ENCODE measurements at places on chromosomes 3 and 15. TPM values are rescaled to one million over a fixed set of nuclear protein-coding genes. Genes with fewer than 3 reads are reported as not detected.

Gene VWA5B2
- not detected for total RNA-seq

Gene HYAL2
- 4.3 TPM for total RNA-seq

Gene ARGFX
- total RNA-seq: not detected

Gene BCHE
- not detected for total RNA-seq

Gene GOLGA6L10
- total RNA-seq: 0.97 TPM

Gene SHC4
- total RNA-seq: 0.30 TPM

Gene DAZL
- not detected for total RNA-seq

Gene ITIH4
- 28.6 TPM for total RNA-seq

Gene BNC1
- total RNA-seq: not detected

Gene ZNF619
- 9.8 TPM for total RNA-seq

Gene RAB6B
- not detected for total RNA-seq

Gene CYP8B1
- total RNA-seq: not detected

Gene ADGRG7
- total RNA-seq: not detected

Gene PLA2G4D
- total RNA-seq: not detected

DNA sequence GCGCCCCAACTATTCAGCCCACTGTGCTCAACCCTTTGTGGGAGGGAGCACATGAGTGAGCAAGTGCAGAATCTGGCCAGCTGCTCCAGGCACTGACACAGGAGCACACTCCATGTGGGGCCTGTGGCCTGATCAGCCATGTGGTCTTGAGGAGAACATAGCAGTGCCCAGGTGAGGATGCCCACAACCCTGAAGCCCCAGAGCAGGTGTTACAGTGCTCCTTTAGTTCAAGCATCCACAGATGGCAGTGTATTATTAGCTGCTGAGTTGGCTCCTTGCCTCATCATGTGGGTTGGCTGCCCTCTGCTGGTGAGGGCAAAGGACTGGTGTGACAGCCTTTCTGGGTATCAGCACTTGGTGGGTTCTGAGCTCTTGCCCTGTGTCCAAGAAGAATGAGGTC lies 1588.2 kb downstream of the SI start:
- peak; percentile 33 for DNase-seq

GRCh38 chr3:115232167-115232566 lies 85.1 kb upstream of the ZBTB20 start:
- DNase-seq: no peak

DNA sequence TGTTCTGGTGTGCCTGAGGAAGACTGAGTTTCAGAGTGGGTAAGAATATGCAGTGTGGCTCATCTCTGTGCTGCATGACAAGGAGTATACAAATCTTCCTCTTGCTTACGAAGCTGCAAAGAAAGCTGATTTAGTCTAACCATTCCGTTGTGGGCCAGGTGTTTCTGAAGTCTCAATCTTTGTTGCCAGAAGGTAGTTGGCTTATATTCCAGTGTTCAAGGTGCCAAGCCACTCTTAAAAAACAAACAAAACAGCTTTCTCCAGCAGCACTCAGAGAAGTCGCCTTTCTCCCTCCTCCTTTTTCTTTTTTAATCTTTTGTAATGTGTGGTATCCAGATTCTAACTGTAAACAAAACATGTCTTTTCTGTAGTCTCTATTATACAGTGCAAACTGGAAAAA lies 872.4 kb downstream of the NAALADL2 start:
- no peak for DNase-seq

DNA sequence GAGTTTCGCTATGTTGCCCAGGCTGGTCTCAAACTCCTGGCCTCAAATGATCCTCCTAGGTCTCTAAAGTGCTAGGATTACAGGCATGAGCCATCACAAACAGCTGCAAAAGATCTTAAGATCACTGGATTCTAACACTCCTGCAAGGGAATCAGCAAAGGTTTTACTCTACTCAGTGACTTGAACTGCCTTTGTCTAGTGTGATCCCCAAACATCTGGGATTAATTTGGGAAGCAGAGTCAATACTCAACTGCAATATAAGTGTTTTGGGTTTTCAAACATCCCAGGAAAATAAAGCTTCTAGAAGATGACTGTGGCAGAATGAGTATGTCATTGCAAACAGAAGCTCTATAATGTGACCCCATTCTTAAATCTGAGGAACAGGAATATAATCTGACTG lies 7.2 kb downstream of the SPG21 start:
- no peak for DNase-seq

- DNase-seq: no peak
Measured at GRCh38 chr3:109339197-109339596, 1.9 kb upstream of the DPPA4 start.

- DNase-seq: no peak
Measured at GRCh38 chr3:55453886-55454496, 33.1 kb downstream of the WNT5A start.

- DNase-seq: no peak
Measured at GRCh38 chr15:56598991-56599390, 134.1 kb upstream of the MNS1 start.

GRCh38 chr3:113286524-113286923 lies 75.2 kb downstream of the BOC start:
- DNase-seq: no peak

DNA sequence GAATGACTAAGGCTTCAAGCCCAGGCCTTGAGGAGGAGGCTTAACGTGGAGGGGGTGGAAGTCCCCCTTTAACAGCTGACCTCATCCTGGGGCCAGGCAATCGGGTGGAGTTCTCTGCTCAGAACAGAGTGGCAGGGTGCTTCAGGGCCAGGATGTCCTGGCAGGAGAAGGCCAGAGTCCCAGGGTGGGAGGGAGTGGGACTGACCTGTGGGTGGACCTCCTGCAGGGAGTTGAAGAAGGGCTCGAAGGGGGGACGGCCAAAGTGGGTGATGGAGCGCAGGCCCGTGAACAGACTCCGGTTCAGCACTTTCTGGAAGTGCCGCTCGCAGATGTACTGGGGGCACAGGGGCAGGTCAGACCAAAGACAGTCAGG lies 19.6 kb downstream of the DUOX2 start:
- DNase-seq: no peak

GRCh38 chr15:51266656-51267050 lies 71.7 kb downstream of the CYP19A1 start:
- no peak for DNase-seq

DNA sequence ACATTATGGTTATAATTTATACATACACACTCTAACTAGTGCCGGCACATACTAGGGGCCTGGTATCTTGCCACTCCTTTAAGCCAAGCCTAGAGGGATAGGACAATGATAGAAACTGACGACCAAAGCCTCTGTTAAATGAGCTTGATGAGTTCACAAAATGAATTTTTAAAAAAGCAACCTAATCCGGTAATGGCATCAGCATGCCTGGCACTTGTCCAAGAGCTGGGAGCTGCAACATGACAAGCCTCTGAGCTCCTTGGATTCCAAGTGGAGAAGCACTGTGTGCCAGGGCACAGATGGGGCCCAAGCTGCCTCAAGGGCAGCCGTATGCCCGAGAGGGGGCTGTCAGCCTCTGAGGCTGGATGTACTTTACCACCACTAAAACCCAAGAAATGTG lies 9.7 kb downstream of the ETV5 start:
- no peak for DNase-seq

GRCh38 chr15:68580026-68580882 lies 1.5 kb downstream of the CORO2B start:
- DNase-seq: no peak

GRCh38 chr3:67296039-67296892 lies 298.2 kb downstream of the KBTBD8 start:
- no peak for DNase-seq

GRCh38 chr15:63238796-63239195 lies 38.6 kb upstream of the APH1B start:
- DNase-seq: no peak

DNA sequence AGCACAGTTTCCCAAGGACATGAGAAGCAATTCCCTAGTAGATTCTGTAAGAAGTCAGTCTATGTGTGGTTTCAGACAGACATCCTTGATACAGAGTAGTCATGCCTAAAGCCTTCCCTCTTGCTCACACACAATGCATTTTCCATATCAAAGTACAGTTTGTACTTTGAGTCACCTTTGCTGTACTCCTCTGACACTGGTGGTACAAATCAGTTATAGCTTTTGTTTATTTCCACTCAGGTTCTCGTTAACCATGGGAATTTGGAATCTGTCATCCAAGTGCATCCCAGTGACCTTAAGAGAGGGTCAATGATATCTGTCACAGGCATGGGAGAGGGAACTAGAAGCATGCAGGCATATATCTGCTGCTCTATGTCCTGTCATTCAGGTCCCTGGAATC lies 3.6 kb upstream of the GNB4 start:
- no peak for DNase-seq

GRCh38 chr3:81497572-81498251 lies 263.7 kb downstream of the GBE1 start:
- no peak for DNase-seq

DNA sequence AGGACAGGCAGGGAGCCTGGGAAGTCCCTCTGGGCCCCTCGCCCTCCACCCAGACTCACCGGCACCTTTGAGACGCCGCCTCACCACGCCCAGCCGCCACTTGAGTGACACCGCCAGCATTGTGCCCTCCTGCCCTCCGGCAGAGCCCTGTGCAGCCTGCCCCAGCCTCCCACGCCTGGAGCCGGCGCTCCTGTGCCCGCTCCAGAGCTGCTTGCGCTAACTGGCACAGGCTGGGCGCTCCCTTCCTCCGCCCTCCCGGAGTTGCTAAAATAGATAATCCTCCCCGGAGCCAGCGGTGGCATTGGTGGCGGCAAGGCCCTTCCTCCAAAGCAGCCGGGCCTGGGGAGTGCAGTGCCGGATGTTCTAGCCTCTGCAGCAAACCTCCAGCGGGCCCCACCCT lies 15.7 kb upstream of the GRIP2 start:
- DNase-seq: peak; percentile 13

DNA sequence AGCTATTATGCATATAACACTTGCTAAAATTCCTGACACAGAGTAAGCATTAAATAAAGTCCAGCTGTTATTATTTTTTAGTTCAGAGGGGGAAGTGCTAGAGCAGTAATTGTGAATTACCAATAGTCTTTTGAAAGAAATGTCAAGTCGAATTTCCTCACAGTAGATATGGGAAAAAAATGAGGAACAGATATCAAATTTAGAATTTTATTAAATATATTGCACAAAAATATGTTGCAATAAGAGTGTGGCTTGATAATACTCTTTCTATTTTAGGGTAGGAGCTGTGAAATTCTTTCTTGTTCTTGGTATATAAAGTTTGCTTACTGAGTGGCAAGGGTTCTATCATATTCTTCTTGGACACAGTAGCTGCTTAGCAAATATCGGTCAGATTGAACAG lies 181.3 kb downstream of the NFKBIZ start:
- no peak for DNase-seq

DNA sequence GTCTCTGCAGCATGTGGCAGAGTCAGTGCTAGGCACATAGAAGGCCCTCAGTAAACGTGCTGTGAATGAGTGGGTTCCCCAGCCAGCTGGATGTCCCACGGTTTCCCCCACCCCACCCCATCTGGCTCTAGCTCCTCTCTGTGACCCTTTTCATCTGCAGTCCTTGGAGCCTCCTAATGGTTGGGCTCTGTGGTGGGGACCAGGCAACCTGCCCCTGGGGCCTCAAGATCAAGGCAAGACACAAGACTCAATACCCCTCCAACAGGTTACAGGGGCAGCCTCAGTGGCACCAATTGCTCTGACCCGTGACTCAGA lies 17.1 kb upstream of the CYP11A1 start:
- DNase-seq: no peak

DNA sequence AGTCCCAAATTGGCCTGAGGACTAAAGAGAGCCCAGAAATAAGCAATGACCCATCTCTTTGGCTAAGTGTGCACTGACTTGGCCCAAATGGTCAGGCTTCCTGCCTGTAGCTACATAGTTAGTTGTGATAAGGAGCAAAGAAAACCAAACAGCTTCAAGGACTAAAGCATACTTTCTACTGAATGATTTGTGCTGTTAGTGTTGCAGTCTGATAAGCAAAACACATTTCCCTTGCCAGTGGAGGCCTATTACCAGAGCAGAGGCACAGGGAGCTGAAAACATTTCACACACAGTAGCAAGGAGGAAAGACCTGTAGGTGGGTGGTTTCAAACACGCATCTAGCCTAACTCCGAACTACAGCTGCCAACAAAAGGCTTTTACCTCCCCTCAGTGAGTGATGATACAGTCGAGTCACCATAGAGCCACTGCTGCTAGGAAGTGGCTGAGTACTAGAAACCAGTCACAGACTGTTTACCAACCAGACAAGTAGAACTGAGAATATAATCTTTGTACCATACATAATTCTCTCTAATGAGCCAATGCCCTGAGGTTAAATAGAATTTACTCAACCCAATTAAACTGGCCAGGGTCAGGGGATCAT lies 222.3 kb upstream of the THBS1 start:
- no peak for DNase-seq

- no peak for DNase-seq
Measured at GRCh38 chr15:36465304-36465703, 114.1 kb upstream of the CDIN1 start.

DNA sequence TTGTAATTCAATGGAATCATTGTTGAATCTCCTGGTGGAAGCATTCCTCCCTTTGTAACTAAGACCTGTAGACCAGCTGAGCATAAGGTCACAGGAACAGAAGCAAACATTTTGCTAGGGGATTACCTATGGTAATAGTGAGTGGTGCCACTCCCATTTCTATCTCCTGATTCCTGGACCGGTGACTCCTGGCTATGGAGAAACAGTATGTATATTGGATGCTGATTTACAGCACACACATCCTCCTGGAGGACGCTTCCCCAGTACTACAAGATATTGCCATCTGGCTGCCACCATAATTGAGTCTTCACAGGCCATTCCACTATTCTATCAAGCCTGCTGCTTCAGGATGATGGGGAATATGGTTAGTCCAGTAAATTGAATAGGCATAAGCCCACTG lies 33.3 kb upstream of the XCR1 start:
- no peak for DNase-seq

- no peak for DNase-seq
Measured at GRCh38 chr3:183937601-183938286, 53.1 kb upstream of the PARL start.

- DNase-seq: peak; percentile 25
Measured at GRCh38 chr15:55829826-55830225, 86.9 kb upstream of the PRTG start.

DNA sequence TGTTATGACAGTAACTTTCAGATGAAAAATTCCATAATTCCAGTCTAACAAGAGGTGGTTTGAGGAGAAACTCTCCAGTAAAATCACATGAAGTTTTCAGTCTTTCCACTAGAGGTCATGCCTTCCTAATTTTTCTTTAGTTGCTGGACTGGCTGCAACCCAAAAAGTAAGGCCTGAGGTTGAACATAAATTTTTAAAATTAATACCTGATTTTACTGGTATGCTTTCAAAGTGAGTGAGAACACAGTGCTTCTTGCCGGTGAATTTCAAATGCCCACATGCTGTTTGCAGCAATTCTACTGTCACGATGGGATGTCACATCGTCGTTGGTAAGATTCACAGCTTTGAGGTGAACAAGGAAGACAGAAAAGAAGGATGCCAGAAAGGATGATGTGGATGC lies 89.0 kb upstream of the FGF12 start:
- no peak for DNase-seq

- DNase-seq: no peak
Measured at GRCh38 chr15:28912422-28912821, 26.6 kb downstream of the APBA2 start.

GRCh38 chr15:84826369-84826823 lies 9.2 kb downstream of the ALPK3 start:
- DNase-seq: no peak
